ENCODE measurements at places on chromosomes 7 and 10.
A peak's percentile ranks its signal among the peaks of the same experiment; 100 is the strongest.

GRCh38 chr10:31664803-31665202, 263.8 kb downstream of the ARHGAP12 start:
- no peak for DNase-seq

- no peak for DNase-seq
Observed at GRCh38 chr7:130906575-130906974, 172.6 kb upstream of the KLF14 start.

- DNase-seq: no peak
Observed at GRCh38 chr7:98283127-98283886, 1.8 kb downstream of the BRI3 start.

- DNase-seq: no peak
Observed at GRCh38 chr7:148787571-148788295, 89.0 kb downstream of the CUL1 start.

- no peak for DNase-seq
Observed at GRCh38 chr7:95365151-95365550, 31.0 kb downstream of the PON3 start.

GRCh38 chr7:17939606-17940301, 540 bp downstream of the SNX13 start:
- peak; percentile 47 for DNase-seq

- DNase-seq: no peak
Observed at GRCh38 chr10:13526948-13527863, 1.6 kb downstream of the BEND7 start.

DNA sequence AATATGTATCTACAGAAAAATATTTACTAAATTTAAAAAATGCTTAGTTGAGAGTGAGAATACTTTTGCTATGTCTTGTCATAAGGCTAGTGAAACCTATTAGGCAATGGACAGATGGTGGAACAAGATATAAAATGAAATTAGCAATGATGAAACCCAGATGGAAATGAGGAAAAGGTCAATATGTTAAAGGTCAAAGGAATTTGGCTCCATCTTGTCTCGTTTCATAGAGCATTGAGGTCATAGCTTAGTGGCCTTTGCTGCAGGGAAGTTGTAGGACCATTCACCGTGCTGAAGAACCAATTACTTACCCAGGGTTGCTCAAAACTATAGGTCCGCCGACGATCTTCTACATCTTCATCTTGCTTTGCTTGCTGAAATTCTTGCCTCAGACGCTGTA, 683.9 kb downstream of the PARD3 start:
- DNase-seq: no peak

- DNase-seq: no peak
Observed at GRCh38 chr7:112873831-112874553, 83.8 kb upstream of the TMEM168 start.

DNA sequence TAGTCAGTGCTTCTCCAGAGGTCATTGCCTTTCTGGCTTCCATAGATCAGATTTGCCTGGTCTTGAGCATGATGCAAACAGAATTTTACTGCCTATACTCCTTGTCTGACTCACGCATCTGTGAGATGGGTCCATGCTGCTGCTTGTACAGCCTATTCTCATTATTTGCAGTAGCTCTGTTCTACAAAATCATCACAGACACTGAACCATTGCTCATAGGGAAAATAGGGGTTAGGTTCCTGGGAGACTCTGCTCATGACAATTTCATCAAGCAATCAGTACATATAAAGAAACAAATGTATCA, 7.4 kb upstream of the CREB3L2 start:
- DNase-seq: no peak

DNA sequence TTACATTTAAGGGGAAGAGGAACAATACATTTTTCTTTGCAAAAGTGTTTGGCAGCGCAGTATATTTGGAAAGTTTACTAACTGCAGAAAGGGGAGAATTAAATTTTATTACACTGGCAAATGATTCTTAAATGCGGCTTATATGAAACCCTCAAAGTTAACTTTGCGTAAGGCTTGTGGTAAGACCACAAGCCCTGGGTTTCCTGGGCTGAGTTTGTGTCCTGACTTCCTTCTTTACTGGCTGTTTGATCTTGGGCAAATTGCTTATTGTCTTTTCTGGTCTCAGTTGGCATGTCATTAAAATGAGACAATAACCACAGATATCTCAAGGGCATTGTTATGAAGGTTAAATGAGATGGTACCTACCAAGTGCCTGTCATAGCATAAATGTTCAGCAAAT, 106.8 kb downstream of the GLRX3 start:
- DNase-seq: no peak

GRCh38 chr7:102125127-102125596, 161.5 kb upstream of the SH2B2 start:
- DNase-seq: peak; percentile 6

DNA sequence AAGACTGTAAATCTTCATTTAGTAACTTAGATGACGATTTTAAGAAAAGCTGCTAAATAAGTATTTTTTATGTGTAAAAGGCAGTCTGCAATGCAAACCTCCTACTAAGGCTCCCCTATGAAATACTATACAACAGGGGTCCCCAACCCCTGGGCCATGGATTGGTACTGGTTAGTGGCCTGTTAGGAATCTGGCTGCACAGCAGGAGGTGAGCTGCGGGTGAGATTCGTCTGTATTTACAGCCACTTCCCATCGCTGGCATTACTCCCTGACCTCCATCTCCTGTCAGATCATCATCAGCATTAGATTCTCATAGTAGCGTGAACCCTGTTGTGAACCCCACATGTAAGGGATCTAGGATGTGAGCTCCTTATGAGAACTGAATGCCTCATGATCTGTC, 580.4 kb downstream of the MAGI2 start:
- DNase-seq: no peak

DNA sequence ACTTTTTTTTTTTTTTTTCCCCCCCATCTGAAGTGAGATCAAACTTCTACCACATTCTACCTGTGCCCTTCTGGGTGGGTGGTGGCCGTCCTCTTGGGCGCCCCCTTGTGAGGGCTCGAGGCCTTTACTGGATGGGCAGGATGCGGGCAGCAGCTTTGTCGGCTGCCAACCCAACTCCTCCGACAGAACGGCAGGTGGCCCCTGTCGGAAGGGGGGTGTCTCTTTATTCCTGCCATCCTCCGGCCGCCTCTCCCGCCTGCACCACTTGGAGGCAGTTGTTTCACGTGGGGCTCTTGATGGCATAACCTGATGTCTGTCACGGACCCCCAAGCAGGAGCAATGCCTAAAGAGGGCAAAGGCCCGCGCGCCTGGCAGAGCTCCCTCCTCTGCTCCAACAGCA, 31.0 kb downstream of the AMZ1 start:
- no peak for DNase-seq

DNA sequence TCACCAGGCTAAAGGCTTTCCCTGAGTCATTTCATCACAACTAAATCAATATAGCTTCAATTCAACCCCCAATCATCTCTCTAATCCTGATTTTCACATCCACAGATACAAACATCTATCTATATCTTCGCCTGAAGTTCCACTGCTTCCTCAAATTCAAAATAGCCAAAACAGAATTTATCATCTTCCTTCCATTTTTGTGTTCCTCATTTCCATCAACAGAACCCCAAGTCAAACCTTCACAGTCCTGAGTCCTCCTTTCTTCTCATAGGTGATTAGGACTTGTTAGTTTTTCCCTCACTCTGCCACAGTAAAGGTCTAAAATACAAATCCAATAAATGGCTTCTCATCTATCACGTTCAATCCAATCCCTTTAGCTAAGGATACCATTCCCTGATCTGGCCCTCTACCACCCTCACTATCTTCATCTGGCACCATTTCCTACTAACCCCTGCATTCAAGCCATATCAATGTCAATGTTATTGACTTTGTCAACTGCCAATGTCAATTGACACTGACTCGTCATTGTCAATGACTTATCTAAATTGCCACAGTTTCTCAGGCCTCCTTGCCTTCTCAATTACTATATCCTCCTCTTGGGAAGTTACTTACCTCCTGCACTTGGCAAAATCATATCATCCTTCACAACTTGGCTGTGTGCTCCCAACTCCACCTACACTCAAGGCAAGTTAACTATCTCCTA, 2.6 kb downstream of the HYCC1 start:
- DNase-seq: no peak

DNA sequence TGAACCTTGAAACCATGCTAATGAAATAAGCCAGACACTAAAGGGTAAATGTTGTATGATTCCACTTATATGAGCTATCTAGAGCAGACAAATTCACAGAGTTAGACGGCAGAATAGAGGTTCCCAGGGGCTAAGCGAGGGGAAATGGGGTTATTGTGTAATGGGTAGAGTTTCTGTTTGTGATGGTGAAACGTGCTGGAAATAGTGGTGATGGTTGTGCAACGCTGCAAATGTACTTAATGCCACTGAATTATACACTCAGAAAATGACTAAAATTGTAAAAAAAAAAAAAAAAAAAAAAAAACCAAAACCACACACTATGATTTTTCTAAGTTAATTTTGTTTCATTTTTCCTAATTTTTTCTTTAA, 30.0 kb downstream of the SFXN4 start:
- no peak for DNase-seq

DNA sequence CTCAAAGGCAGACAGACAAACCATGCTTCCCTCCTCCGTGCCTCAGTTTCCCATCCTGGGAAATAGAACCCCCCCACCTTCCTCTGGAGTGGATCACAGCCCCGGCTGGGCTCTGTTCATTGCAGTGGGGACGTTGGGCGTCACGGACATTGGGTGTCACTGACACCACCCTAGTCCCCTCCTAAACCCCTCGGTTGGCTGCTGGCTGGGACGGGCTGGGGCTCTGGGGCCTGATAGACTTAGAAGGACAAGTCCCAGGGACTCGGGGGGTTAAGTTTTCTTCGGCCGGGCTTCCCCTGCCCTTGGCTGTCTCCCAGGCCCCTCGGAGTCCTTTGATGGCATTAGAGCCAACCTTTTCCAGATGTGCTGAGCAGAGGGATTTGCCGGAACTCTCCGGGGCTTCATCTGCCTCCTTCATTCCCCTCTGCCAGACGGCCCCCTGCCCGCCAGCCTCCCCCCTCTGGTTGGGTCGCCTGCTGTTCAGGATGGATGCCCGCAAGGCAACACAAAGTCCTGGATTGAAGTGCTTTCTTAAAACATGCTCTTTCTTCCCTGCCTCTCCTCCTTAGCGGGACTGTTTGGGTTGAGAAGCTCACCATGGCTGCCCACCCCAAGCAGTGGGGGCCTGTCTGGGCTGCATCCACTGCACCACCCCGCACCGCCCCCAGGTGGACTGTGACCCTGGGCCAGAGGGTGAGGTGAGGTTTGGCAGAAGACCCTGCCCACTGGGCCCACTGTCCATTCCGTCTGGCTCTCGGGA, 73.0 kb downstream of the COL26A1 start:
- DNase-seq: no peak

GRCh38 chr7:81447351-81447952, 322.4 kb downstream of the HGF start:
- no peak for DNase-seq

DNA sequence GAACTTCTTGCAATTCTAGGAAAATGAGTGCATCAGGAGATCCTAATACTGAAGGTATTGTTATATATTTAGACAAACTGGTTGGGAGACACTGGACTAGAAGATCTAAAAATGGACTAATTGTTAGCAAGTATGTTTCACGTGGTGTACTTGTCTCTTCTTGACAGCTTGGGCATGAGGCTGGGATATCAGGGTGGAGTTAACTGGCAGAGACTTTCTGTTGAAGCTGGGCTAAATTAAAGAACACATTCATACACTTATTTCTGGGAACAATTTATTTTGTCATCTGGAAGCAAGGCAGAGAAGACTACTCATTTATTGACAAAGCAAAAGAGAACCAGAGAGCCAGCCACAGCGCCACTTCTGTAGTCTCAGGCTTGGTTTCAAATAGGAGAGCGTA, 25.9 kb downstream of the TYW1 start:
- no peak for DNase-seq

DNA sequence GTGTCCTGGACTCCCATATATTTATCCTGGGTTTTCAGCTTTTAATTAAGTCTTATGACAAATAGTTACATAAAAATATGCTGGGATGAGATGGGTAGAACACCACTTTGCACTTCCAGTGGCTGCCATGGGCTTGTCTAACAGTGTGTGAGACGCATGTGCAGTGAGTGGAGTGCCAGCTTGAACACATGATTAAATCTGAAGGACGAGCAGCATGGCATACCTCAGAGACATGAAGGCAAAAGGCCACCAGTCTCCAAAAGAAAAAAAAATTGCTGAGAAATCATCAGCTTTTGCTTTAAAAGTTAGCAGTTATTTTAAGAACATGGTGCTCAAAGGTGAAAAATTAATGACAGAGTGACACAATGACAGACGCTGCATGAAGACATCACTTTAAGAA, 139.0 kb upstream of the ADCY1 start:
- no peak for DNase-seq

DNA sequence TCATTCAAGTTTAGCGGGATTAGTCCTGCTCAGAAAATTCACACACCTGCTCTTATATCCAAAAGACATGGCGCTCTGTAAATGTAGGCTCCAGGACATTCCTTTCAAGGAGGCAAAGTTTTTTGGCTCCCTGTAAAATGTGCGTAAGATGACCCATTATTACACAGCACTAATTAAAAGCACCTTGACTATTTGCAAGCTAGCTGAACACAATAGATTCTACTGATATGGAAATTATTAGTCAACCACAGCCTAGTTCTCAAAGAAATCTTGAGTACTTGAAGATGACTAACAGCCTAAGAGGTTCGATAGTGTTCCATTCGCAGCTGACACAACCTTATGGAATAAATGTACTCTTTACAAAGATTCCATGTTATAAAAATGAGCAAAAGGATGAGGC, 175.2 kb downstream of the BMPER start:
- DNase-seq: no peak

DNA sequence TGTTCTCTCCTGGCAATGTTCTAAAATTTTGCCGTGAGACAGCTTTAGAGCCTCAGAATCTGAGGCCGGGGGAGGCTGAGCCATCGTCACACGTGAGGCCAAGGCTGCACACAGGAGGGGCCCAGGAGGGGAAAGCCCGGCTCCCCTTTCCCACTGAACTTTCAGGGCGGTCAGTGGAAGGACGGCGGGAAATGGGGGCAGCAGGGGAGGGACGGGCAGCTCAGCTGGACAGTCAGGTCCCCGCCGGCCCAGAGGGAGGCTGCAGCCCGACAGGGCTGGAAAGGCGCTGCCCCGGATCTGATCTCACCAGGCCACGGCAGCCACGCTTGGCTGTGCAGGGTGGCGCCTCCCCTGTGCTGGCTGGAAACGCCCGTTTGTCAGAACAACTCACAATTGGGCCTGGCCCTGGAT, 43.3 kb upstream of the ADGRA1 start:
- no peak for DNase-seq

- DNase-seq: no peak
Observed at GRCh38 chr7:50353201-50353600, 48.7 kb downstream of the IKZF1 start.

- DNase-seq: no peak
Observed at GRCh38 chr10:62858364-62858763, 42.2 kb upstream of the EGR2 start.

GRCh38 chr10:44928462-44928861, 17.3 kb downstream of the TMEM72 start:
- DNase-seq: no peak
